NCI-H146 (cell line): ENCODE measurements at places on chromosomes 1 and 21.

DNA sequence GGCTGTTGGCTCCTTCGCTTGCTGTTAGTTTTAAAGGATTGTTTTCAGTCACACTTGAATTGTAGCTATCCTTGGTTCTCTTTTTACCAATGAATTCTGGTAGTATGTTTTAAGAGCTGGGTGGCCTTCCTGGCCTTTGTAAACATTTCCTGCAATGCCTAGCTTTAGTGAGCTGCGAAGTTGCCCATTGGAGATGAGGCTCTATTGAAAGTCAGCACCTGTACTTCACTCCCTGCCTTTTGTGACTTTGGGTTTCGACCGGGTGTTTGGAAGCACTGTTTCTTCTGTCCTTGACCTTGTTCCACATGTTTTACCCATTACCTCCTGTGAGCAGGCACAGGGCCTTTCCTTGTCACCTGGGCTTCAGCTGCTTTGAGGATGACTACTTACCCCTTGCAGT, 64.7 kb downstream of the DYRK1A start:
- DNase-seq = no peak

- no peak for DNase-seq
Observed at GRCh38 chr1:25435397-25436108, 4.9 kb downstream of the MACO1 start.

- no peak for DNase-seq
Observed at GRCh38 chr1:3799976-3800685, 3.8 kb upstream of the LRRC47 start.

DNA sequence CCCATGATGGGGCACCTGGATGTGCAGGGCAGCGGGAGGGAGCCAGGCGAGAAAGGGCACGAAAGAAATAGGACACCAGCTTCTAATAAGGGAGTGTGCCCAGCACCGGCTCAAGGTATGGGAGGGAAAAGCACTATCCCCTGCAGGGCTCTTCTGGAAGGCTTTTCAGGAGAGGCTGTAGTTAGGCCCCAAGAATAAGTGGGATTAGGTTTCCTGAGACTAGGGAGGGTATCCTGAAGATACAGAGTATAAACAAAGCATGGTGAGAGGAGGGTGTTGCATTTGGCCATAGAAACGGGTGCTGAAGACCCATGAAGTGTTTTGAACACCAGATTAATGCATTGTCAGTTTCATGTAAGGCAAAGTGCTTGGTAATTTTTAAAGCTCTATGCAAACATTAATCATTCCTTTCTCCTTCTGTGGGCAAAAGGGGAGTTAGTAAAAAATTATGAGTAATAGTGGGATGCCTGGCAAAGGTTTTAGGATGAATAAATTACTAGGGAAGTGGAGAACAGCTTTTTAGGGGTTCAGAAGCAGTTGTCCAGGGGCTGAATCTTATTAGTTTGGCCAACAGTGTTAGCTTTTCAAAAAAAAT, 74.0 kb downstream of the SYT6 start:
- no peak for DNase-seq

- DNase-seq = no peak
Observed at GRCh38 chr1:22044690-22045420, 7.7 kb upstream of the CDC42 start.

DNA sequence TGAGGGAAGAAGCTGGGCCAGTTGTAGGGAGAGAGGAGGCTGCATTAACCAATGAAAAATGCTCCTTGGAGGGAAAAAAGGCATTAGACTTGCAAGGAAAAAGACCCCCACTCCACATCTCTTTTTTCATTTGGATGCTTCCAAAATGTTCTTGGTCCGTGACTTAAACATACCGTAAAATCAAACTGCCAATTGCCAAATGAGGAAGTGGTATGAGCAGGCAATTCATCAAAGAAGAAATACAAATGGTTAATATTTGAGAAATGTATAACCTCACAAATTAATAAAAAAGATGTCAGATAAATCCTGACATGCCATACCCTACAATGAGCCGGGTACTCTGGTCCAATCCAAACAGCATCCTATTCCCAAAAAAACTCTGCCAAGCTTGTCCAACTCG, 30.6 kb downstream of the KANK4 start:
- no peak for DNase-seq

DNA sequence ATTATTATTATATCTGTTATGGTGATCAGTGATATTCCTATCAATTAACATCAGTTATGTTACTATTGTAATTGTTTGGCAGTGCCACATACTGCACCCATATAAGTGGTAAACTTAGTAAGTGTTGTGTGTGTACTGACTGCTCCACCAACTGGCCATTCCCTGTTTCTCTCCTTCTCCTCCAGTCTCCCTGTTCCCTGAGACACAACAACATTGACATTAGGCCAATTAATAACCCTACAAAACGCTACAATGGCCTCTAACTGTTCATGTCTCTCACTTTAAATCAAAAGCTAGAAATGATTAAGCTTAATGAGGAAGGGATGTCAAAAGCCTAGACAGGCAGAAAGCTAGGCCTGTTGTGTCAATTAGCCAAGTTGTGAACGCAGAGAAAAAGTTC, 6.6 kb upstream of the THRAP3 start:
- no peak for DNase-seq

DNA sequence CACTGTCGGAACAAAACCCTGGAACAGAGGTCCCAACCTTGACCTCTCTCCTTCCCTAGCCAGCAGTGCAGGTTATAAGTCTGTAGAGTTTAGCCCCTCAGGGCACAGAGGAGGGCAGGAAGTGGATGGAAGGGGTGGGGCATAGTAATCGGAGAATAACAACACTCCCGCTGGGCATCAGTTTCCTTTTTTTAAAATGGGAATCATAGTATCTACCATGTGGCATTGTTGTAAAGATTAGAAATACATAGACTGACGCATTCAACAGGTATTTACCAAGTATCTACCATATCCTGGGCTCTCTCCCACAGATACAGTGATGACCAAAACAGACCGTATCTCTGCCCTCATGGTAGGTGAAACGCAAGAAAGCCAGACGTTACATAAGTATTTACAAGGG, 24.9 kb upstream of the ATF3 start:
- DNase-seq = no peak

- no peak for DNase-seq
Observed at GRCh38 chr1:89276690-89277089, 4.0 kb upstream of the GBP5 start.

DNA sequence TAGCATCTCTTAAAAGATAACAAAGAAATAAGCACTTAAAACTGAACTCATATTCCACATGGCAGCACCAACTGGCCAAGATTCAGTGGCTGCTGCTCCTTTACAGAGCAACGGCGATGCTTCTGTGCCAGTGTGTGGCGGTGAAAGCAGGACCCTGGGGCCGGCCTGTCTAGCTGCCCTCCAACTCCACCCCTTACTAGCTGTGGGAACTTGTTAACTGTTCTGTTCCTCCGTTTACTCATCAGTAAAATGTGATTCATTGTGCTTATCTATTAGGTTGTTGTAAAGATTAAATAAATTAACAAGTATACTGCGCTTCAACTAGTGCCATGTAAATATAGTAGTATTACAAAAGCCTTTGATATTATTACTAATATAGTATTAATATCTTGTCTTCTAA, 133.2 kb downstream of the GDAP2 start:
- DNase-seq = no peak

GRCh38 chr1:10908266-10908665, 104.2 kb upstream of the TARDBP start:
- DNase-seq = no peak

DNA sequence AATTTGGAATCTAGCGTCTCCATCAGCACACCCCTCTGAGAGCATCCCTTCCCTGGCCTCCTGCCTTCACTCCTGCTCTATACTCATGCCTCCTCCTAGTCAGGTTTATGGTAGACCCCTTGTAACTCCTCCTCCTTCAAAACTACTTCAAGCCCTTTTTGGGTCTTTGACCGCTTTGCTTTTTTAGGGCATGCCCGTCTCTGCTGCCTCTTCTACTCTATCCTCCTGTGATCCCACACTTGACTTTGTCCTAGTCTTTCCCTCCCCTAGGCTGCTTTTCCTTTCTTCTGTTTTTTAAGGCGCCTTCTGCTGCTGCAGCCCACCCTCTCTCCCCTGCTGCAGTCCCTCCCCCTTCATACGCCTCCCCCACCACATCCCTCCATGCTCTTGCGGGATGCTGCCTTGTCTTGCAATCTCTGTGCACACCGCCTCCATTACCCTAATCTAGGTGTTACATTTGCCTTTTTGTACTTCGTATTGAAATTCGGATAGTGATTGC, 1.5 kb downstream of the SNX27 start:
- no peak for DNase-seq

DNA sequence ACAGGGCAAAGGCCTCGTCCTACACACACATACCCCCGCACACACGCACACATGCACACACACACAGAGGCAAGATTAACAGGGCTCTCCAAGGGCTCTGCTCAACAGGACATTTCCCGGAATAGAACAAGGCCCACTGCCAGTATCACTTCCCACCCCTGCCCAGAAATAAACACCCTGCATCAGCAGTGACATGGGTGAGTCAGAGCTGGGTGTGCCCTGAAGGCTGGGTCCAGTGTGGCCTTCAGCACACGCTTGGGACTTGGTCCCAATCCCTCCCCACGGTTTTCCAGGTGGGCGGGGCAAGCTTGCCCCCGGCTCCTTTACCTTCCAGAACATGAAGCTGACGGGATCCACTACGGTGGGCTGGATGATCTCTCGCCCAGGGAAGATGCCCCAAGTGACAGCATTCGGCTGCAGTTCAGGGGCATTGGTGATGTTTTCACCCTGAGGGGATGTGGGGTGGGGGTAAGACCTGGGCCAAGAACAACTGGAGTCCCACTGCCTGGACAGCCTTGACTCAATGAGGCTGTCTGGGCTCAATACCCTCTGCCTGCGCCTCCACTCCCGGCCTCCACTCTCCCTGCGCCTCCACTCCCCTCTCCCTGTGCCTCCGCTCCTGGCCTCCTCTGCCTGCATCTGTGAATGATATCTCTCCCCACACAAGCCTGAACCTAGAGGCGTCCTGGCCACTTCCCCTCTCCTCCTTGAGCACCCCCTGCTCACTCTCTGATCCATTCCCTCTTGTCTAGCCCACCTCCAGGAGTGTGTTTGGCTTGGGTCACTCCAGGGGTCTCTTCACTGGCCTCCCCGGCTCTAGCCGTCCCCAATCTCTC, 14.7 kb downstream of the MTHFR start:
- DNase-seq = no peak

GRCh38 chr1:180167021-180167701, 12.5 kb downstream of the QSOX1 start:
- DNase-seq = no peak

GRCh38 chr1:9822897-9823692, 670 bp downstream of the CLSTN1 start:
- DNase-seq = no peak

- DNase-seq = no peak
Observed at GRCh38 chr1:226473325-226473724, 65.4 kb upstream of the PARP1 start.

- DNase-seq = no peak
Observed at GRCh38 chr1:232011961-232012360, 385.4 kb downstream of the DISC1 start.

- no peak for DNase-seq
Observed at GRCh38 chr1:246779561-246780175, 55.5 kb downstream of the SCCPDH start.

GRCh38 chr1:184255560-184255959, 131.3 kb upstream of the C1orf21 start:
- no peak for DNase-seq

DNA sequence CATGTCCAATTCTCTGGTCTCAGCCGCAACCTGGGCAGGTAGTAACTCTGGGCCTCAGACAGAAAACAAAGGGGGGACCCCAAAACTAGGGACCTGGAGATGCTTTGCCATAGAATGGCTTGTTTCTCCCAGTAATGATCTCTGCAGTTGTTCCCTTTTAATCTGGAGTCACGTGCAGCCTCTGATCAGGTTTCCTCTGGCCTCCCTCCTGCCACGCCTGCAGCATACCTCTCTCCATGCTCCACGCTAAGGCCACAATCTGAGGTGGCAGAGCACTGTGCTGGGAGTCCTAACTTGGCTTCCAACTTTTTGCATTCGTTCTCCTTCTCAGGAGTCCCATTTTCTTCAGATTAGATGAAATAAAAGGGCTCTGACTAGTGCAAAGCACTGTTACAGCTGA, 1.9 kb downstream of the PABPC4 start:
- no peak for DNase-seq

DNA sequence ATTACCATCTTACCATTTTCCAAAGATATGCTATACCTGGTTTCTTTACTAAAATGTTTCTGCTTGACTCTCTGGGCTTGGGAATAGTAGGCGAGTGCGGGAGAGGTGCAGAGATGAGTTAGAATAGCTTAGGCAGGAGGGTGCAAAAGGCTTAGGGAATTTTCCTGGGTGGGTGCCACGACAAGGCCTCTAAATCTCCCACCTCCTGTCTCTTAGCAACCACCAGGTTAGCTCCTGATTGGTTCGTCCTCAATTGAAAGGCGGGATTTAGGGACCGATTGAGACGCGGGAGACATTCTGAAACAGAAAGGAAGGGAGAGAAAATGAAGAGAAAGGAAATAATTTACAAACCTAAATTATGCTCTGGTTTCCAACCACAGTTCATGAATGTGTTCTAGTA, 3.1 kb downstream of the ACKR1 start:
- no peak for DNase-seq

GRCh38 chr21:40926238-40926637, 79.3 kb upstream of the DSCAM start:
- DNase-seq = no peak

DNA sequence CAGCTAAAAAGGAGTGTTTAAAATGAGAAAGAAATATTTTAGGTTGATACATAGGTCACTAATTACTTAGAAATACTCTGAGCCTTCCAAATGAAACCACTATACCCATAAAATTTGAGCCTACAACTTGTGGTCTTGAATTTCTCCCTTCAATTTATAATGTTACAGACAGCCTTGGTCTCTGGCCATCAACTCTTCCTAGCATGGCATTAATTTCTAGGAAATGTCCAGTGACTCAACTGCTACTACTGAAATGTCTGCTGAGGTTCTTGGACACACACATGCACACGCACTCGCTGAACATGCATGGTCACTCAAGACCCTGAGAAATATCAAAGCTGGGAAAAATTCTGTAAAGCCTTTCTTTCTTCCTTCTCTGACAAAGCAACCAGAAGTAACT, 61.1 kb upstream of the SAMSN1 start:
- DNase-seq = no peak

GRCh38 chr1:55530749-55531478, 315.8 kb upstream of the USP24 start:
- no peak for DNase-seq

- no peak for DNase-seq
Observed at GRCh38 chr1:14303011-14303410, 295.5 kb upstream of the KAZN start.

DNA sequence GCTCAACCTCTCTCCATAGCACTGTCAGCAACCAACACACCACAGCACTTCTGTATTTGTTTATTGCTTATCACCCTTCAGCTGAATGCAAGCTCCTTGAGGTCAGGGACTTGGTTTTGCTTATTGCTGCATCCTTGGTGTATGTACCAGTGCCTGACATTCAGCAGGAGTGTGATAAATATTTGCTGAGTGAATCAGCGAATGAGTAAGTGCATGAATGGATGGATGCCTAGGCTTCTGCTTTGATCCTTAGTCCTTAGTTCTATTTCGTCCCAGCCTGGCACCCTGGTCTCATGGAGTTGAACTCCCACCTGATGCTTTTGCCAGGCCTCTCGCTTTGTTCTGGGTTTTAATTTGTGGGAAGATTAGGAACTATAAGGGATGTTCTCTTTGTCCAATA, 88.2 kb downstream of the ZSCAN20 start:
- DNase-seq = no peak
